ENCODE measurements at places on chromosomes 6 and 20.

- DNase-seq, result no peak
Measured at GRCh38 chr6:24549674-24550353, 55.0 kb downstream of the ALDH5A1 start.

GRCh38 chr6:71387179-71387578 is 98.6 kb downstream of the OGFRL1 start:
- no peak for DNase-seq

DNA sequence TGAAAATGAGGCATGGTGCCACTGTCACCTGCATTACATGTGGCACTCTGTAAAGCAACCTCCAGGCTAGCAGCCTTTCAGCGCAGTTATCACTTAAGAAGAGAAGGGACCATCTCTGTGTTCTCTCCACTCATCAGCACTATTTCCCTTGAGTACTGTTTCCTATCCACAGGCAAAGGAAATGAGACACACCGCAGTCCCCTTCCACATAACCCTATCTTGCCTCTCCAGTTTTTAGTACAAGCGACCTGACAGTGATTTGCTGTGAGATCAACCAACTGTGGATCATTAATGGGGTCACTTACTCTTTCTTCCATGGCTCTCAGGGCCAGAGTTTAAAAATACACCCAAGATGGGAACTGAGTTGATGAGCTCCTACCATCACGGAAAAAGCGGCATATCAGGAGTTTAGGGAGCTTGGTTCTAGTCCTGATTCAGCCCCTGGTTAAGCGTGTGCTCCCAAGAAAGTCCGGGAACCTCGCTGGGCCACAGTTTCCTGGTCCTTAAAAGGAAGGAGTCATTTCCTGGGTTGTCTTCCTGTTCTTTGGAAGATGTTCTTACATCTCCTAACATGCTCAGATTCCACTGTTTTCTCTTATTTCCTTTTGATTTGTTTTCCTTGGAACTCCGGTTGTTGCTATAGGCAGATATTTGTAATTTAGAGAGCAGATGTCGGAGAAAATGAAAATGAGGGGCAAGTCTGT is 27.3 kb downstream of the PRDM1 start:
- DNase-seq, result no peak

DNA sequence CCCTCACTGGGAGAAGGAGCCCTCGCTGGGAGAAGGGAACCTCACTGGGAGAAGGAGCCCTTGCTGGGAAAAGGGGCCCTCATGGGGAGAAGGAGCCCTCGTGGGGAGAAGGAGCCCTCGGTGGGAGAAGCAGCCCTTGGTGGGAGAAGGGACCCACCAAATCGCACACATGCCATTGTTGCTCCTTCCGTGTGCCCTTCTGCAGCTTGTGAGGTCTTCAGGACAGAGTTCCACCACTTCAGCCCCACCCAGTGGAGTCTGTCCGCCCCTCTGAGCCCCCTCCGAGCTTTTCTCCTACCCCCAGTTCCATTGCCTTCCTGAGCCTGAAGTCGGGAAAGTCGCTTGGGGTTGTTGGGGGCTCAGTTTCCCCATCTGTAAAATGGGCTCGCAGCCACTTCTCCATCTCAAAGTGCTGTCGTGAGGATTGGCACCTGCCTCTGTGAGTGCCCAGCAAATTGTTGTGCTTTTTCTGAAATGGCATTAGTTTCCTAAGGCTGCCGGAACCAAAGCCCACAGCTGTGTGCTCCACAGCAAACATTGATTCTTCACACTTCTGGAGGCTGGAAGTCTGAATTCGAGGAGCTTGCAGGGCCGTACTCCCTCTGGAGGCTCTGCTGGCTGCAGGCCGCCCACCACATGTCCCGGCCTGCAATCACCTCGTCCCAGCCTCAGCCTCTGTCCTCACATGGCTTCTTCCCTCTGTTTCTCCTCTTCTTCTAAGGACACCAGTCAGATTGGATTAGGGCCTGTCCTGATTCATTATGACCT is 124.7 kb upstream of the PMEPA1 start:
- no peak for DNase-seq

DNA sequence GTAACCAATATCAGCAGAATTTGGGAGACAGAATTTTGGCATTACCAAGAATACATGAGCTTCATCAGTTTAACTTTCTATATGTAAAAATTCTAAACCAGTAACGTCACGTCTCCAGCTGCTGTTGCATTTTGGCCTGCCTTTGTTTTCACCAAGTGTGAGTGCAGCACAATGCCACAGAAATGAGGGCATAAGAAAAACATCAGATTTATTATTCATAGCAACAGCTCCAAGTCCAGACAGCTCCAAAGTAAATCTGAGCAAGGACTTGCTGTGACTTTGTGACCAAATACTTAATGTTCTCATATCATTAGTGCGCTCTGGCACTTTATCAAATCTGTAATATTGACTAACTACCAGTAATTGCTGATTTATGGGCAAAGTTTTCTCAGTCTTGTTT is 11.0 kb upstream of the FBXL4 start:
- DNase-seq, result no peak

- no peak for DNase-seq
Measured at GRCh38 chr6:34195726-34196115, 41.0 kb upstream of the HMGA1 start.

GRCh38 chr6:126983779-126984178 is 134.7 kb upstream of the RSPO3 start:
- no peak for DNase-seq

DNA sequence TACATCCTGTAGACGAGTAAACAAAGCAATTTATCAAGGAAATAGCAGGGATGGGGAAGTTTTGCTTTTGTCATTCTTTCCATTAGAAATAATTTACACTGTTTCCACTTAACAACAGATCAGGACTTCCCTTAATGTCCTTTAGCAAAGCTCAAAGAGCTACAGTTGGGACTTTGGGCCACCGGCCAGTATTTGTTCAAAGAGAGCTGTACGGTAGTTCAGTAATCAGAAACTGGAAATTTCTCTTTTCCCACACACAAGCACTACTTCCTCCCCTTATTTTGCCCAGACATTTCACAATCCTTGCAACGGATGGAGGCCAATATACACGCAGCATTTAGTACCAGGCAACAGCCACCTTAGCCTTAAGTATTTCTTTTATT is 12.1 kb upstream of the HINT3 start:
- DNase-seq, result no peak

GRCh38 chr20:12786276-12786675 is 222.5 kb upstream of the SPTLC3 start:
- no peak for DNase-seq

- DNase-seq, result no peak
Measured at GRCh38 chr6:137492289-137493217, 1.6 kb downstream of the OLIG3 start.

DNA sequence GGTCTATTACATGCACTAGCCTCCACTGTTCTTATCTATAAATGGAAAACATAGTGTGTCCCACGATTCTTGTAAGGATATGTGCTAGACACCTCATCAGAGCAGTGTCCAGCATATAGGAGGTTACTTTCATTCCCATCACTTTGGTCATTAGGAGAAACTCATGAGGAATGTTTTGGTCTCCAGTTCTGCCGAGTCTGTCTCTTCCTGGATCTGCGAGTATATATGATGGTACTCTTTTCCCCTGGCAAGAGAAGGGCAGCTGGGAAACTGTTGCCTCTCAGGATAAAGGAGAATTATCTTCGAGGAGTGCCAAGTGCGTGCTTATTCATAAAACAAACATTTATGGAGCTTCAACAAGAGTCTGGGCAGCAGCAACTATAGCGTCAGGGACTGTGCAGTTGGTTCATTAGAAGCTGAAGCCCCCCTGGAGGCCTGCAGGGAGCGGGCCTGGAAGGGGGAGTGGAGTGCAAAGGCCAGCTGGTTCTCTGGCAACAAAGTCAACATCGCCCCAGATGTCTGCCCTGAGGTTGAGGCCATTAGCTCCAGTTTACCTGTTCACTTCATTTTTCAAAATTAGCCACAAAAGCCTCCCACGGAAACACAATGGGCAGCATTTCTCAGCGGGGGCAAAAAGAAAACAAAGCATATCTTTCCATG is 811.9 kb downstream of the MAFB start:
- no peak for DNase-seq

DNA sequence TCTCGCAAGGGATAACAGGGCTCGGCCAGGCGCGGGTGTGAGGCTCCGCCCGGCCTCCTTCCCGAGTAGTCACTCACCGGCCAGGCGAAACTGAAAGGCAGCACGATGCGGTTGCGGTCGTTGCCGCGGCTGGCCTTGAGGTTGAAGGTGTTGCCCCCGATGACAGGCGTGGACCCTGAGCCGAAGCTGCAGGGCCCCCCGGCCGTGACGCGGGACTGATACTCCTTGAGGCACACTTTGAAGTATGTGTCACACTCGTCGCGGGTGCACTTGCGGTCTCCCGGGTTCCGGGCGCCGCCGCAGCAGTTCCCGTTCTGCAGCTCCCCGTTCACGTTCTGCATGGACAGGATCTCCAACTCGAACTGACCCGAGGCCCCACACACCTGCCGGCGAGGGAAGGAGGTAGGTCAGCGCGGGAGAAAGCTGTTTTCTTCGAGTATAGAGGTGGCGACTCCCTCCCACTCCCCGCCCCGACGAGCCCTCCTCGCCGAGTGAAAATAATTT is 1.1 kb downstream of the JAG1 start:
- DNase-seq, result peak; percentile 23

DNA sequence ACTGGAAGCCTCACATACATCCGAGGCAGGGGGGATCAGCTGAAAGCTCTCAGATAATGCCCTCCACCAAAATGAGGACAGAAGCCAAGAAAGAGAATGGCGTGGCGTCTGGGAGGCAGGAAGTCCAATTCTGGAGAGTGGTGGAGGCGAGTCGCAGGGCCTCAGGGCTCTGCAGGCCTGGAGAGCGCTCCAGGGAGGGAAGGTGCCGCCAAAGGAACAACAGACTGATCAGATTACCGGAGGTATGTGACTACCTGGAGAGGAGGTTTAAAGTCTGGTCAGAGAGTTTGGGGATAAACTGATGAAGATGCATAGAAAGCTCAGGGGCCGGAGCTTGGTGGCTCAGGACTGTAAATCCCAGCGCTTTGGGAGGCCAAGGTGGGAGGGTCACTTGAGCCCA is 11.2 kb upstream of the IP6K3 start:
- DNase-seq, result no peak

- DNase-seq, result no peak
Measured at GRCh38 chr20:11745145-11745544, 172.5 kb upstream of the BTBD3 start.

DNA sequence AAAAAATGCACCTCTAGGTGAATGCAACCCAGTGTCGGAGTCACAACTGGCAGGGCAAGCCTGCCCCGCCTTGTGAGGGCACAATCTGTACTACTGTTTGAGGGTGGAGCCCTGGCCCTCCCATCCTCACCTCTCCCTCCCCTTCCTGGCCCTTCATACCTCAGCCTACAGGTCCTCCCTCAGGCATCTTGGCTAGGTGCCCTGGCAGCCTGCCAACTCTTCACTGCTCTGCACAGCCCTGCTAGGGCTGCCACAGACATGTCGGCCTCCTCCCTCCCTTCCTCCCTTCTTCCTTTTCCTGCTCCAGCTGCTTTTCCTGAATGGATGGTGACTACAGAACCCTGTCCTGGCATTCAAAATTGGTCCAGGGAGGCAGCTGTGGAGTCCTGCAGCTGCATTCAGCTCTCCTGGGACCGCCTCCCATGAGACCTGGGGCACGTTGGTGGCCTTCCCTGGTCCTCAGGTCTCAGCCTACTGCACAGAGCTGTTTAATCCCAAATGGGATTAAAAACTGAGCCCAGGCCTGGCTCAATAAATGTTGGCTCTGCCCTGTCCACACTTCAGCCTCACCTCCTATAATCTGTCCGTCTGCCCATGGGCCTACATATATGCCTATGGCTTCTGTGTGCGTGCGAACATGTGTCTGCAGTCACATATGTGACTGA is 52.7 kb downstream of the CDH22 start:
- DNase-seq, result no peak

DNA sequence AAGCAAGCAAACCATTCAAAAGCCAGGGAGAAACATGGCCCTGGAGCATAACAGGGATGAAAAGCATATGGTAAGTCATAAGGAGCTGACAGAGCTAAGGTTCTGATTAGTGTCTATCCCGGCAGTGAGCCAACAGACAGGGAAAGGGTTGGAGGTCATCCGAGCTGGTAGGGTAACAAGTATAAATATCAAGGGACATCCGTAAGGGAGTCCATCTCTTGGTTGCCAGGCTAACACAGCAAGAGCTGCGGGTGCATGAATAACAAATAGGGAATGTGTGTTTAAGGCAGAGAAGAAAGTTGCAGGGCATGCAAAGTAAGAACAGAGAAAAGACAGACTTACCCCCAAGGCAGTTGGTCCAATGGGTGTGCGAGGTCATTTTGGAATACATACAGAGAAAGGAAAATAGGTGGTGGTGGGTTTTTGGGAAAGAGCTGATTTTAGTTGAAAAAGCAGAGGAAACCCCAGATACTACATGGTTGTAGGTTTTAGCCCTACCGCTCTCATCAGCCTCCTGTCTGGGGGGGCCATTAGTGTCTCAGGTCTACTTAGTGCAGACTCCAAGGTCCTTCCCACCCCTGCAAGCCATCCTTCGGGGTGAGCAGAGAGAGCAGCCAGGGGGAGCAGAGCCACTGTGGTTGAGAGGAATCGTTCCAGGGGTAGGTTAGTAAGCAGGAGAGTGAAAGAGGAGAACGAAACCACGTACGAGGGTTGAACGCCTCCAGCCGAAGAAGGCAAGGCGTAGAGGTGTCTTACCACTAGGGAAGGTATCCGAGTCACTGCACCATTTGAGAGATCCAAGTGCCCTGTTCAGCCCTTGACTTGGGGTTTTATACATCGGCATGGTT is at the start of gene ERVFRD-1:
ERVFRD-1 (minus strand) TSS at position 805 of the 848 bp plus-strand sequence. CDS start 6,415 bp downstream, outside the sequence.
- DNase-seq, result no peak

DNA sequence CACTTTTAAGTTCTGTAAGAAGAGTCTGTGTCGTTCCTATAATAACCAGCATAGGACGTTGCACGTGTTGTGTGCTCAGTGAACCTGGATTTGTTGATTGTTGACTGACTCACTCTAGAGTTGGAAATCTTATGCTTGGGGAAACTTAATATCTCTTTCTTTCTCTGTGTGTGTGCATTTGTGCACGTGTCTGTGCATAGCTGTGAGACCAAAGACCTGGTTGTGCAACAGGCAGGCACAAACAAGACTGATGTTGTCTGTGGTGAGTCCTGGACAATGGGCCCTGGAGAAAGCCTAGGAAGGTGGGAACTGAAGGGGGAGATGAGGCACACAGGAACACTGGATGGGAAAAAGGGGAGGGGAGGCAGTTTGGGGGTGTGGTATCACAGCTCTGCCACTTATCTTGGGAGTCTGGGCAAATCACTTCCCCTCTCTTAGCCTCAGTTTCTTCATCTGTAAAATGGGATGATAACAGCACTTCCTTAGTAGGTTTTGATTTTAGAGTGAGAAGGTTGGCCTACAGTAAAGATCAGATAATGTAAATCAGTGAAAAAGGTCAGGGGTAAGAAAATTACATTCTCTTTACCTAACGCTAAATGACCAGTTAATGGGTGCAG is 8.4 kb downstream of the CD40 start:
- DNase-seq, result no peak

- DNase-seq, result no peak
Measured at GRCh38 chr6:48611332-48611731, 500.3 kb upstream of the PTCHD4 start.

Data from GM12892 (cell line).